CD4-positive, alpha-beta T cell treated with Interleukin-6 at 100 ng/mL for 8 hours (primary cell): ENCODE measurements at places on chromosomes 2 and 18.
A peak's percentile ranks its signal among the peaks of the same experiment; 100 is the strongest.

- no peak for DNase-seq
These were observed 90.2 kb upstream of the SLC25A52 start for GRCh38 chr18:31850844-31851243.

DNA sequence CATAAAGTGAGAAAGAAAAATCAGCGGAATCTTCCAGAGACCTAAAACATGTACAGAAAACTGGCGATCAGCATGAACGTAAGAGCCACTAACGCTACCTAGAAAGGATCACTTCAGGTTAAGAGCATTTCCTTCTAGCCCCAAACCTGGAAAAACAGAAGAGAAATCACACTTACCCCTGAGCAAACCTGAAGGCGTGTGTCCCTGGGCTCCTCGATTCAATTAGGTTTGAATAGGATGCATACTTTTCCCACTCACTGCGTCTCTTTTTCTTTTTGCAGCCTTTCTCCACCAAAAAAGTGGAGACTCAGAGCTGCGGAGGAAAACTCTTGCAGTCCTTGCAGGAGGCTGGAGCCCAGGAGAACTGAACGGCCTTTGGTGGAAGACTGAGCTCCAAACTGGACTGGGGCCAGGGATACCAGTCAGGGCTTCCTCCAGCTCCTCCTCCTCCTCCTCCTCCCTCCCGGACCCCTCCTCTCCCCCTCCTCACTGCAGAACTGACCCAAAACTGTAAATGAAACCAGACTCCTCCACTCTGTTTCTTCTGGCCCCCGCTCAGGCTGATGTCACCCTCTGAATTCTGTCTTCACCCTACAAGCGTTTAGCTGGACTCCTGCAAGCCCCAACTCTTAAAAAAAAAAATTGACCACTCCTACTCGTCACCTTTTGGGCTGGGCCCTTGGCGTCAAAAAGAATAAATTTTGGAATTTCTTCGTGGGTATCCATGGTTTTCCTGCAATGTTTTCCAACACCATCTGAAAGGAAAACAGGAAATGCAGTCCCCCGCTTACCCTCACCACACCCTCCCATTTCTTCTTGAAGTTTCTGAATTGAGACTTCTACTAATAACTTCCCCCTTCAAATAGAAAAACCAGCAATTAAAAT lies at the start of gene COL6A3:
Gene COL6A3, minus strand, starts transcription at position 388 of the 885 bp plus-strand sequence. CDS start 17,347 bp downstream, outside the sequence.
- no peak for DNase-seq

DNA sequence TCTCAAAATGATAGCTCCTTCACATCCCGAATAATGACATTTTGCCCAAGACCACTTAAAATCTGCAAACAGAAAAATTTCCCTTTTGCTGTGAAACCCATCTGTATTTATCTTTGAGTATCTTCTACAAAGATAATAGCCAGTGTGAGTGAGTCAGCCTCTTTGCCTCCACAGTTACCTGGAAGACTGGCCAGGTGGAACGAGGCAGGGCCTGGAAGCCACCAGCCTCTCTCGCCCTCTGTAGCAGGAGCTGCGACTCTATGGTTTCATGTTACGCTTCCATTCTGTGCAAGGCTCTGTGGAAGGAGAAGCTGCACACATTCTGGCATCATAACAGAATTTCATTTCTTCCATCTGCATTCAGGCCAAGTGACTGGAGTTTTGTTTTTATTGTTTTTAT lies 9.5 kb downstream of the ELP2 start:
- DNase-seq = no peak

- no peak for DNase-seq
These were observed 70.2 kb downstream of the TMEFF2 start for GRCh38 chr2:192124571-192124970.

GRCh38 chr2:217288472-217289063 lies 428.7 kb upstream of the TNP1 start:
- DNase-seq = no peak

- no peak for DNase-seq
These were observed 111.3 kb downstream of the HDAC4 start for GRCh38 chr2:239289545-239289944.

GRCh38 chr2:233689501-233689900 lies 3.2 kb upstream of the UGT1A6 start:
- DNase-seq = no peak

- peak; percentile 15 for DNase-seq
These were observed 1.3 kb upstream of the STAT1 start for GRCh38 chr2:191015239-191015638.
